ENCODE measurements at places on chromosomes 2 and 18. TPM values are rescaled to one million over a fixed set of nuclear protein-coding genes. Genes with fewer than 3 reads are reported as not detected.

The PRADC1 gene
- 28.1 TPM for total RNA-seq

The SAP130 gene
- total RNA-seq = 22.7 TPM

The GALR1 gene
- total RNA-seq = 0.11 TPM

The NETO1 gene
- total RNA-seq = not detected

DNA sequence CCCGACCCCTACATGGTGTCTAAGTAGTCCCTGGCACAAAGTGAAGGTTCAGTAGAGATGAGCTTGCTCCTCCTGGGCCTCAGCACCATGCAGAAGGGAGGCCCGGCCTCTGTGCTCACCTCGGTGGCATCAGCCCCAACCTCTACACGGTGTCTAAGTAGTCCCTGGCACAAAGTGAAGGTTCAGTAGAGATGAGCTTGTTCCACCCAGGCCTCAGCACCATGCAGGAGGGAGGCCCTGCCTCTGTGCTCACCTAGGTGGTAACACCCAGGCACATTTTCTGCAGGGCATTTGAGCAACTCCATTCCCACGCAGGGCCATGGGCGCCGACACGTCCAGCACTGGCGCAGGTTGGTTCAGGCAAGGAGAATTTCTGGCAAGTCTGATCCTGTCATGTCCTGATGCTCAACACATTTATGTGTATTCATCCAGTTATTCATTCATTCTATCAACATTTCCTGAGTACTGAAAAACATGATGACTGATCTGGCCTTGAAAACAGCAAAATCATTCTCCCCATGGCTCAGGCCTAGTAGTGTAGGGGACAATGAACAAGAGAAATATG lies 408.2 kb upstream of the MYT1L start:
- no peaks in the 10 kb centered on the region for H3K27me3 ChIP-seq
- no peaks in the 10 kb centered on the region for H3K36me3 ChIP-seq
- DNase-seq = no peak
- H3K4me1 ChIP-seq = no peaks in the 10 kb centered on the region
- H3K4me3 ChIP-seq = no peak overlapping the region

DNA sequence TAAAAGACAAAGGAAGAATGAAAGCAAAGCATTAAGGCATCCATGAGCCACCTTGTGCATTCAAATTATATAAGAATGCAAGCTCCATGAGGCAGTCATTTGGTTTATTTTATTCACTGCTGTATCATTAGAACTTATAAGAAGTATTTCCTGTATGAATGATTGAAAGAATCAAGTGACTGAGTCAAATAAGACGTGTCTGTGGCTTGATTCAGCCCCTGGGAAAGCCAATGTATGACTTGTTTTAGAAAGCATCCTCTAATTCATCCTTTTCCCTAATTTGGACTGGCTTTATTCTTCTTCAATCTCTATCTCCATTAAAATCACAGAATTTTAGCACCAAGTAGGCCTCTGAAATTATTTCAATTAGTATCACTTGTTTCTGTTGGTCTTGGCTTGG lies 461.1 kb downstream of the LPIN1 start:
- no peaks in the 10 kb centered on the region for H3K27me3 ChIP-seq
- no peak for DNase-seq
- no peaks in the 10 kb centered on the region for H3K4me1 ChIP-seq
- no peak overlapping the region for H3K4me3 ChIP-seq
- no peaks in the 10 kb centered on the region for H3K36me3 ChIP-seq

DNA sequence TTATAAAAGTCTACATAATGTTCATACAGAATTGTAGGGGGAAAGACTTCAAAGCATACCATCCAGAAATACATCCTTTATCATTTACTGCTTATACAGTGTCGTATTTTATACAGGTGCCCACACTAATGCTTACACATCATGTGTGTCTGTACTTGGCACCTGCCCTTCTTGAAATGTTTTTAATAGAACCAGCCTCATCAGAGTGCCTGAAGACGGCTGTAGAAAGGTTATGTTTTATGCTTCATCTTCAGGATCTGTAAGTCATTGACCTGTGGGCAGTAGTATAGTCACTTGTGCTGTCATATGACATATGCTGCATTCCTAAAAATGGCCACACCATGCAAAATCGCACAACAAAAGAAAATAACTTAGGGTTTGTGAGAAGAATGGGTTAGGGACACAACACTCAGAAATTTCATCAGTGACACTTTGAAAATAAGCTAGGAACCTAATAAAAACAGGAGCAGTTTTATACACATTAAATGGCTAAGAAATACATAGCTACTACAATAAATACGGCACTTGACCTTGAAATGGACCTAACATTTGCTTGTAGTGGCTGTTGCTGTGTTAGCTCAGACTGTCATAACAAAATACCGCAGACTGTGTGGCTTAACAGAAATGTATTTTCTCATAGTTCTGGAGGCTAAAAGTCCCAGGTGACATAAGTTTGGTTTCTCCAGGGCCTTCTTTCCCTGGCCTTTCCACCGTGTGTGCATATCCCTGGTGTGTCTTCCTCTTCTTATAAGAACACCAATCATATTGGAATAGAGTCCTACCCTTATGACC lies 112.6 kb downstream of the CERS6 start:
- no peak overlapping the region for H3K27ac ChIP-seq
- no peak overlapping the region for H3K4me3 ChIP-seq
- no peaks in the 10 kb centered on the region for H3K27me3 ChIP-seq
- H3K4me1 ChIP-seq = no peaks in the 10 kb centered on the region

GRCh38 chr18:21117409-21118131 lies 6.0 kb upstream of the ROCK1 start:
- H3K36me3 ChIP-seq = no peaks in the 10 kb centered on the region
- peak overlapping the region; percentile 33 for H3K27ac ChIP-seq
- no peak for DNase-seq
- H3K27me3 ChIP-seq = no peaks in the 10 kb centered on the region
- peaks cover 20% of the 10 kb centered on the region for H3K4me1 ChIP-seq

GRCh38 chr2:62374301-62375112 lies 131.5 kb downstream of the TMEM17 start:
- H3K4me3 ChIP-seq = no peak overlapping the region
- no peak for DNase-seq
- no peaks in the 10 kb centered on the region for H3K27me3 ChIP-seq
- no peak overlapping the region for H3K27ac ChIP-seq
- H3K36me3 ChIP-seq = no peaks in the 10 kb centered on the region

GRCh38 chr18:77765468-77765867 lies 515.8 kb downstream of the GALR1 start:
- no peak overlapping the region for H3K4me3 ChIP-seq
- H3K4me1 ChIP-seq = no peaks in the 10 kb centered on the region
- no peak overlapping the region for H3K27ac ChIP-seq
- no peaks in the 10 kb centered on the region for H3K27me3 ChIP-seq
- peak; percentile 20 for DNase-seq
- H3K36me3 ChIP-seq = no peaks in the 10 kb centered on the region

- no peaks in the 10 kb centered on the region for H3K36me3 ChIP-seq
- H3K4me1 ChIP-seq = no peaks in the 10 kb centered on the region
- H3K4me3 ChIP-seq = no peak overlapping the region
- H3K27ac ChIP-seq = no peak overlapping the region
Measured at GRCh38 chr18:57640236-57640635, 18.6 kb upstream of the NARS1 start.

DNA sequence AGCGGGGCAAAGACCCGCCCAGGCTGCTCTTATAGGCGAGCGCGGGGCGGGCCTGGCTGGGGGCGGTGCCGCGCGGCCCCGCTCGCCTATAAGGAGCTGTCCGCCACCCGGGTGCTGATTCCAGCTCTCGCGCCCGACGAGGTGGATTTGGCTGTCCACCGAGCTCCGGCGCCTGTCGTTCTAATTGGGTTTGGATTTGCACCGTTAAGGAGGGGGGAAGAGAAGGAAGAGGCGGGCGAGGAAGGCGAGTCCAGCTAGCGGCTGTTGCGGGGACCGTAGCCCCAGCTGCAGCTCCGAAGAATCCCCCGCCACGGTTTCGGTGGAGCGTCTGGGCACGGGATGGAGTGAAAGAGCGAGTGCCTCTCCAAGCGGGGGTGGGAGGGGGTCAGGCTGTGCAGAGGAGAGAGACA lies at the start of gene CNTNAP5:
TSS of gene CNTNAP5 (plus strand) at position 117 of the 410 bp plus-strand sequence. CDS start 364 bp downstream, outside the sequence.
- peak; percentile 62 for DNase-seq
- no peaks in the 10 kb centered on the region for H3K36me3 ChIP-seq
- H3K4me3 ChIP-seq = no peak within 1 kb of the TSS
- peaks cover 25% of the 10 kb centered on the region for H3K27me3 ChIP-seq

GRCh38 chr18:52582516-52582915 lies 242.5 kb downstream of the DCC start:
- H3K36me3 ChIP-seq = no peaks in the 10 kb centered on the region
- H3K4me1 ChIP-seq = no peaks in the 10 kb centered on the region

GRCh38 chr2:124482551-124482950 lies 457.5 kb downstream of the CNTNAP5 start:
- no peaks in the 10 kb centered on the region for H3K27me3 ChIP-seq
- H3K4me1 ChIP-seq = no peaks in the 10 kb centered on the region
- H3K36me3 ChIP-seq = no peaks in the 10 kb centered on the region
- DNase-seq = no peak
- no peak overlapping the region for H3K27ac ChIP-seq

DNA sequence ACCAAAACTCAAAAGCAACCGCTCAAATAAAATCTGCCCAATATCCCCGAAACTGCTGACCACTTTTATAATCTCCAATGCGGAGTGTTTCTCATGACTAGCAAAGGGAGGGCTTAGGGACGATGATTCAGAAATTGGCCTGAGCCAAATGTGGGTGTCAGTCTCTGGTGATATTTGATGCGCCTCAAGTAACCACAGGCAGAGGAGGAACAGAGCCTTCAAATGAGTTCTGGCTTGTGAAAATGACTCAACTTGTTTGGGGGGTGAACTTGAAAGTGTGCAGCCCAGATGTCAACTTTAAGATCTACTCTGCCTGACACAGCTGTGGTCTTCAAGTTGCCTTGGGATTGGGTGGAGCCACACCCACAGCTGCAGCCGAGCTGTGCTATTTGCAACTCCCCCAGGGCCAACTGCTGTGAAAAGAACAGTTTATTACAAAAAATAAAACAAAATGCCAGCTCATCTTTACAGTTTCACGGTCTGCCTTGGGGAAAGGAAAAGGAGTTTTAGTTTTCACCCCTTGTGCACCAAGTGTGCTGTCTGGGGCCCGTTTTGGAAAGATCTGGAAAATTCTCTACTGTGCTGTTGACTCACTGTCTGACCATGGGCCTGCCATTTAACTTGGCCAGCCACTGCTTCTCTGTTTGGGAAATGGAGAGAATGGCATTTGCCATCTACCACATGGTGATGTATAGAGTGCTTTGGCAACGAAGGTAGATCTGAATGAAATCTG lies 222.1 kb downstream of the MTX2 start:
- H3K4me3 ChIP-seq = no peak overlapping the region
- H3K36me3 ChIP-seq = no peaks in the 10 kb centered on the region
- no peak for DNase-seq
- peaks cover 7% of the 10 kb centered on the region for H3K27me3 ChIP-seq
- peak overlapping the region; percentile 60 for H3K27ac ChIP-seq
- peaks cover 11% of the 10 kb centered on the region for H3K4me1 ChIP-seq

DNA sequence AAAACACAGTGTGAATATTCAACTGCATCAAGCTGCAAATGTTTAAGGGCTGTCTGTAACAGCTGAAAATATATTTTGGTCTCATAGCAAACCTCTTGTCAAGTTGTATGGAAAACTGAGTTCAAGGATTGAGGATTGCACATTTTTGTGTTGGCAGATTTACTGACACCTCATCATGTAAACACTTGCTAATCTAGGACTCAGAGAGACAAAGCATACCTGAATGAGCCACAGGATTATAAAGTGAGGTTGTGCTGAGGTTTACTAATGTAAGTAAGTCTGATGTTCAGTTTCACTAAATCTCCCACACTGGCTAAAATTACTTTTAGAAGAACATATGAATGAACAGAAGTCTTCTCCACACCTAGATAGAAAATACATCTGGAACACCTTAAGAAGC lies 1993.1 kb upstream of the CELF4 start:
- no peaks in the 10 kb centered on the region for H3K4me1 ChIP-seq
- no peak overlapping the region for H3K4me3 ChIP-seq
- DNase-seq = no peak
- H3K27ac ChIP-seq = no peak overlapping the region
- H3K27me3 ChIP-seq = no peaks in the 10 kb centered on the region

- peak; percentile 21 for DNase-seq
- H3K36me3 ChIP-seq = no peaks in the 10 kb centered on the region
- H3K4me3 ChIP-seq = no peak overlapping the region
- H3K27me3 ChIP-seq = no peaks in the 10 kb centered on the region
- H3K4me1 ChIP-seq = no peaks in the 10 kb centered on the region
Measured at GRCh38 chr2:230893841-230894781, 29.4 kb downstream of the ITM2C start.

DNA sequence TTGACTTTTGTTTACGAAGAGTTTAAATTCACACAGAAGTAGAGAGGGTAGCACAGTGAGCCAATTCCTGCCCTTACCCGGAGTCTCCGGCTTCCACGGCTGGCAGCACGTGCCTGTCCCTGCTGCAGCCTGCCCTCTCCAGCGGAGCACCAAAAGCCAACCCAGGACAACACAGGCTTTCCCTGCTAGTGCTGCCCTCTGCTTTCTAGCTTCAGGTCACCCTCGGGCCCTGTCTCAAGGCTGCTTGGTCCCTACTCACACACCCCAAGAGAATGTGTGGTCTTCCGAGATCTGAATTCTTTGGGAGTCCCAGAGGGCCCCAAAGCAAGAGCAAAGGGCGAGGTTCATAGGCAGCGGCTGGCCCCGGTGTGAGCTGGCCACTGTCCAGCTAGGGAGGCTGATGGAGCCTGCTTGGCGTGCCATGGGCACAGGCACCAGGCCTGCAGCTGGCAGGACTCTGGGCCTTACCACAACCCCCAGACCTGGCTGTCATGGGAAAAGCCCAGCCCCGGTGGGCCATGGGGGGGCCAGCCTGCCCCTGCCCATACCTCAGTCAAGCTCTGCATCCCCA lies 7.0 kb upstream of the HS6ST1 start:
- H3K4me3 ChIP-seq = no peak overlapping the region
- no peak overlapping the region for H3K27ac ChIP-seq
- DNase-seq = no peak
- no peaks in the 10 kb centered on the region for H3K36me3 ChIP-seq
- no peaks in the 10 kb centered on the region for H3K27me3 ChIP-seq

GRCh38 chr18:32930695-32931301 lies 158.0 kb upstream of the KLHL14 start:
- H3K4me3 ChIP-seq = no peak overlapping the region
- no peaks in the 10 kb centered on the region for H3K4me1 ChIP-seq

DNA sequence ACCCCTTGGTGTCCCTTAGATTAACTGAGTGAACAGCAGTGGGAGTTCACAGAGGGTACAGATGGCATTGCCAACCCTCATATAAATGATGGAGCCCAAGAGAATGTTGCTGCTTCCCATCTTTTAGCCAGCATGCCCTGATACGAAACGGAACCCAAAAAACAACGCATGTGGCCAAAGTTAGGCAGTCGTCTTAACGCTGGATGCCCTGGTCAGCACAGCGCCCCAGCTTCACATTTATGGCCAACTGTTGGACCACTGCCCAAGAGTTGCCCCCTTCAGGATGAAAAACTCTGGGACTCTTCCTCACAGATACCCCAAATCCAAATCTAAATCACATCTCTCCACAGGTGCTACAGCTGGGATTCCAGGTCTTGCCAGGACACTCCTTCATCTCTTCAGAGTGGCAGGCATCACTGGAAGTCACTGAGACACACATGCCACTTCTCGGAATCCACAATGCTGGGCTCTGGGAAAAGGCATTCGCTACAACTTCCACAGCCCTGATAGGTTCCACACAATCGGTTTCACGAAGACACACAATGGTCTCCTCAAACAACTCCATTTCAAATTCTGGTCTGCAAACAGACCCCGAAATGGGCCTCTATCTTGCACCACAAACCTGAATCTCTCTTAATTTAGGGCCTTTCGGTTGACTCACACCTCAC lies 44.6 kb downstream of the LONRF2 start:
- H3K36me3 ChIP-seq = no peaks in the 10 kb centered on the region
- no peak overlapping the region for H3K4me3 ChIP-seq
- H3K27me3 ChIP-seq = no peaks in the 10 kb centered on the region
